Glutamatergic neuron (in vitro differentiated cells): ENCODE measurements at places on chromosomes 12 and 14.

- no peak for DNase-seq
Observed at GRCh38 chr12:114163771-114164170, 197.6 kb upstream of the RBM19 start.

GRCh38 chr14:61064856-61065255 lies 83.8 kb downstream of the SLC38A6 start:
- DNase-seq = no peak

DNA sequence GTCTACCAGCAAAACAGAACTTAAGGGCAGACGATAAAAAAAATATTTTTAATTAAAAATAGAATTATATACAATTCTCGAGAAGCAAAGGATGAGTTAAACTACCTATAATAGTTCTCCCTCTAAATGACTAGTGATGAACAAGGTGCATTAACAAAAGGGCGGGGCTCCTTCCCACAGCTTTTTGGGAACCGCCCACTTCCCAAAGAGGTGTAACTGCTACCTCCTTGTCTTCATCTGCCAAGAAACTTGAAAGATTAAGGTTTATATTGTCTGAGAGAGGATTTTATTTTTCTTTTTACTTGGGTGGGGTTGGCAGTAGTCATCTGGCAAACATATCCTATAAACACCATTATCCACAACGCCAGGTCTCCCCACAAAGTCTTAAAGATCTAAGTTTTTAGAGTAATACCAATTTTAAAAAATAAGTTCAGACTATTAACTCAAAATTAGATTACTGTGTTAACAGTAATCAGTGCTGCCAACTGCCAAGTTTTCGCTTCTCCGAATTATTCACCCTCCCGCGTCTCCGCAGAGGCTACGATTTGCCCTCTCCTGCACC lies 938 bp downstream of the RALGAPA1 start:
- no peak for DNase-seq

DNA sequence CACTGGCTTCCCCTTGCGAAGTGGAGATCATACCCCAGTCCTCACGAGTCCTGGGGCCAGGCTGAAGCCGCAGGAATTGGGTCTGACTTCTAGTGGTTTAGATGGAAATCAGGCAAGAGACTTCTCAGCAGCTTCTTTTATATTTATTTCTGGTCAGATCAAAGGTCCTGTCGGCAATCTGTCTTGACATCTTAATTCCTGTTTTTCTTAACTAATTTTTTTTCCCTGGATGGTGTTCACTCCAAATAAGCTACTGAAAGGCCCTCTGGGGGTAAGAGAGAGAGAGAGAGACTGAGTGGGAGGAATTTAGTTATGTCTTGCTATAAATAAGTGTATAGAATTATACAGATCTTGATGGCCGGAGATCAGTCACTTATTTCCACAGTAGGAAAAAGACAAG lies 698.7 kb upstream of the TBX3 start:
- DNase-seq = no peak

GRCh38 chr12:6254491-6254890 lies 54.3 kb downstream of the CD9 start:
- DNase-seq = no peak

DNA sequence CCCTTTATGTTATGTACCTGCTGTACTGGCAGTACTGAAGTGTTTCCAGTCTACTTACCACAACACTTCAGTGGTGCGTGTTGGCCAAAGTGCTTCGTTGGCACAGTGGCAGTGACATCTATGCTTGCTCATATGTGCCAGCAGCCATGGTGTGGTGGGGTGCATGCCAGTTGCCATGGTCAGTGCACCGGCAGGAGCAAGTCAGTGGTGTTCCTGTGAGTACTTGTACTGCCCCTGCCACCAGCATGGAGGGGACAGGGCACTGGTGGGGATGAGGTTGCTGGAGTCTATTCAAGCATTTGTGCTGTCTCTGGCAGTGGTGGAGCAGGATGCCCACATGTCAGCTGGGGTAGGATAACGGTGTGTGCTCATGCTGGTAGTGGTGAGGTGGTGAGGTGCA lies 800.0 kb downstream of the TRHDE start:
- DNase-seq = no peak

DNA sequence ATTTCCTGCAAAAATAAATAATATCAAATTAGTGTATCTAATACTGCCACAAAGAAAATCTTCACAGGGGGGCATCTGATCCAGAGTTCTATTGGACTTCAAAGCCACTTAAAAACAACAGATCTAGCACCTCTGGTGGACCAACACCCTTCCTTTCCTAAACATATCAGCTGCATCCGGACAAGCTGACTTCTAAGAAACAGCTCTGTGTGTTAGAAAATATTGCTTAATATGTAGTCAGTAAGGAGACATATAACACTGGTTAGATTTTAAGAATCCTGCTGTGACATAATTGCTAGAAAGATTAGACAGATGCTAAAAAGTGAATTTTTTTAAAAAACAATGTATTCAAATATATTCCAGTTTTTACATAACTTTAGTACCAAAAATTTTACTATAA lies 61.1 kb upstream of the PTPRB start:
- no peak for DNase-seq

- DNase-seq = no peak
Observed at GRCh38 chr12:79645235-79645630, 45.5 kb downstream of the PAWR start.

GRCh38 chr12:21715386-21715785 lies 57.7 kb upstream of the LDHB start:
- no peak for DNase-seq

- peak; percentile 50 for DNase-seq
Observed at GRCh38 chr12:132190012-132190755, 45.9 kb downstream of the NOC4L start.

DNA sequence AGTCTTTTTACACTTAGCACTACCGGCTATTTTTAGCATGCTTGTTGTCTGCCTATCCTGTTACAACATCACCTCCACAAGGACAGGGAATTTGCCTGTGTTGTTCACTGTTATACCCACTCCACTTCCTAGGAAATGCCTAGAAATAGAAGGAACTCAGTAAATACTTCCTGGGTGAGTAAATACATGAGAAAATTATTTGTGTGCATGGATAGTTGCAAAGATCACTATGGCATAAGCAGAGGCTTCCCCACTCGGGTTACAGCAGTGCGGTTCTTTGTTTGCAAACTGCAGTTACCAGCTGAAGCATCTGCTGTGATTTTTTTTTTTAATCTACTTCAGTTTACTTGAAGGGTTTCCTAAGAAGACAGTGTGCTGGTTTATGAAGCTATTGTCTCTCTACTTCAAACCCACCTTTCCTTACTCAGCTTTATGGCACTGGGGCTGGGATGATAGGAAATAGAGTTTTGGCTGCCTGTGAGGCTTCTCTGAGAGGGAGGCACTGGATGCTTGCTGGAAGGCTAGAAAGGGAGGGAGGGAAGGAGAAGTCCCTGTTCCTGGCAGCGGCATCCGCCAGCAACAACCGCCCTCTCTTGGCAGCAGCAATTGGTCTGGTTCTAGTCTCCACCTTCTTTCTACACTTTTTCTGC lies 29.0 kb downstream of the PDE6H start:
- DNase-seq = no peak

- DNase-seq = no peak
Observed at GRCh38 chr12:14621826-14622225, 54.1 kb upstream of the PLBD1 start.

GRCh38 chr12:6613015-6613775 lies 6.0 kb upstream of the CHD4 start:
- DNase-seq = no peak

- no peak for DNase-seq
Observed at GRCh38 chr12:80129895-80130530, 30.7 kb downstream of the OTOGL start.

- no peak for DNase-seq
Observed at GRCh38 chr14:84421621-84422020, 1108.3 kb upstream of the FLRT2 start.

DNA sequence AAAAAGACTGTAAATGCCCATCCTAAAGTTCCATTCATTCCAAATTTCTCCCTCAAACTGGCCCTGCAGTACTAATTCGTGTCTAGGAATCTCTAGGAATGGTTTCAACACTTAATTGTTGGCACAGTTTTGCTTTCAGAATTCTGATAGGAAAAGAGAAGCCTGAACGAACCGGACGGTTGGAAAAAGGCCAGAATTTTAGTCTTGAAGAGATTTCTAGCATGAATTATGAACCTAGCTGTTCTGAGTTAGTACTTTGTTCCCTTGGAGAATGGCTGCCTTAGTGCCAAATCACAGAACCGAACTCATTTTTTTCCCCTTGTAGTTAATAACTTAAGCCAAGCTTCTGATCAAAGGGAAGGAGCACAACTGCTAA lies 262.6 kb downstream of the ADAMTS20 start:
- no peak for DNase-seq

DNA sequence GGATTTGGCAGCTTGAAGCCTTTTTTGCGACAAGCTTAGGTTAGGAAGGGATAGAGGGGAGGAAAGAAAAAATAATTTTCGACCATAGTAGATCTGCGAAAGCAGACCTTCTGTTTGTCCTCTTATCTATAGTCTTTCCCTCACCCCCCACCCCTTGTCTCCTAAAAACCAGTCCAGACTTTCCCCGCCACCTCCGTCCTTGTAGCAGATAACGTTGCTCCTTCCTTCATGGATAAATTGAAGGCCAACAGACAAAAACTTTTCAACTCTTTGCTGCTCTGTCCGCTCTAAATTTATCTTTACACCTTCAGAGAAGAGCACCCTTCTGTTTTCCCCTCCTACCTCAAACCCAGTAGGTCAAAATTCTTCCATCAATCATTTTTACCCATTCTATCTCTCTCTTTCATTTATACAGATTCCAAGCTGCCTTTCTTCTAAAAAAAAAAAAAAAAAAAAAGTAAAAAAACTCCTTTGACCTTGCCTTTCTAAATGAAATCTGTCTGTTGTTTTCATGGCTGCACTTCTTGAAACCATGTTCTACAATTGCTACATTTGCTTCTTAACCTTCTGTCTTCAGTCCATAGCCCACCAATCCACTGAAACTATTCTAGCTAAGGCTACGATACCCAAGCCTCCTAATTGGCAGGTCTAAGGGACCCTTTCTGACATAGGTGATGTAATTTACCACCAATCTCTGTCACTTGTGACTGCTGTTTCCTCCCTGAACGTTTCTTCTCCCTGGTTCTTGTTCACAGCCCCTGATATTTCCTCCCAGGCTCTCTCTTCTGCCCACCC lies 11.1 kb upstream of the NEMF start:
- DNase-seq = no peak

DNA sequence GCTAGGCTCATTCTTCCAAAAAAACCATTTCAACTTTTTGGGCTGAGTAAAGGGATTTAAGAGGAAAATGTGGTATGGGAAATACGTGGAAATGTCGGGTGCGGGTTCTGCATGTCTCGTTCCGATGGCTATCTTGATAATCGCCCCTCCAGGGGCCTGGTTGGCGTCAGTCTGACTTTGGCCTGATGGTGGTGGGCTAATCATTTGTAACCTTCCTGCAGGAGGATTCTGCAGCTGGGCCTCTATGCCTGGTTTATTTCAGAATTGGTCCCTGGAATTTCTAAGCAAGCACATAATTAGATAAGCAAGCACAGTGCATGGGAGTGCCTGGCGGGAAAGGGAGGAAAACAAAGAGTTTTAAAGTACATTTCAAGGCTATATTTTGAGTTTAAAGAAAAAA lies 14.8 kb upstream of the SLC4A8 start:
- no peak for DNase-seq

GRCh38 chr12:112506513-112507166 lies 87.9 kb downstream of the PTPN11 start:
- no peak for DNase-seq

DNA sequence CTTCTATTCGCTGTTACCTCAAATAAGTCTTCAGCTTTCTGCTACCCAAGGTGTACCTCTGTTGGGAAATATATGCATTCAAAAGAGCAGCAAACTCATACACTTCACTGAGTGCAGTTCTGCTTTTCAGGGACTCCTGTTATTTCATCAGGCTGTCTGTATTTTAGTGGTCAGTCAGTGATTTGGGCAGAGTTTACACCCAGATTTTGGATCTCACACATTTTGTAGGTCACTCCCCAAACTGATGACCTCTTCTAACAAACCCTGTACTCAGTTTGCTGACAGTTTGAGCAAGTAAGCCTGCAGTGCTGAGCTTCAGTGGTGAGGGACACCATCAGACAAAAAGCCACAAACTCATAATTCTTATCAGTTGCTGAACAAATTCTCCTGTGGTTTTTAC lies 8.2 kb upstream of the WASHC4 start:
- no peak for DNase-seq

GRCh38 chr12:28799348-28799747 lies 349.7 kb upstream of the FAR2 start:
- no peak for DNase-seq

GRCh38 chr14:102901633-102902032 lies 20.8 kb upstream of the AMN start:
- DNase-seq = no peak

DNA sequence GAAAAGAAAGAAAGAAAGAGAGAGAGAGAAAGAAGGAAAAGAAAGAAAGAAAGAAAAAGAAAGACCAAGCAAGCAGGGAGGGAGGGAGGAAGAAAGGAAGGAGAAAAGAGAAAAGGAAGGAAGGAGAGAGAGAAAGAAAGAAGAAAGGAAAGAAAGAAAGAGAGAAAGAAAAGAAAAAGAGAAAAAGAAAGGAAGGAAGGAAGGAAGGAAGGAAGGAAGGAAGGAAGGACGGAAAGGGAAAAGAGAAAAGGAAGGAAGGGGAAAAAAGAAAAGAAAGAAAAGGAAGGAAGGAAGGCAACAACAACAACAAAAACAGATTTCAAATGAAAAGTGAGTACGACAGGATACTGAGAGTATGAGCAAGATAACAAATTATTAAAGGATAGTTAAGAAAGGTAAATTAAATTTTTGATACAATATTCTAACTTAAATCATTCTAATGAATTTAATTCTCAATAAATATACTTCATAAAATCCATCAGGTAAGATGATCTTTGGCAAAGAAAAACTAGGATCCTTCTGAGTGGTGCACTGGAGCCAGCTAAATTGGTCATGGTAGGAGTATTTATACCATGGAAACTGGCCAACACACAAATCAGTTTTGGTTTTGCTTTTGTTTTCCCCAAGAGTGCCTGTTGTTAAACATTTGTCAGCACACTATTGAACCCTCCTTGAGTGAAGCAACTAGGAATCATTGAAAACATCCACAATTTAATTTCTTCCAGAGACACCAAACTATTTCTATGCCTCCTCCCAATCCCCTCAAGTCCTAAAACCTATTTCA lies 56.1 kb upstream of the DYRK2 start:
- DNase-seq = no peak

DNA sequence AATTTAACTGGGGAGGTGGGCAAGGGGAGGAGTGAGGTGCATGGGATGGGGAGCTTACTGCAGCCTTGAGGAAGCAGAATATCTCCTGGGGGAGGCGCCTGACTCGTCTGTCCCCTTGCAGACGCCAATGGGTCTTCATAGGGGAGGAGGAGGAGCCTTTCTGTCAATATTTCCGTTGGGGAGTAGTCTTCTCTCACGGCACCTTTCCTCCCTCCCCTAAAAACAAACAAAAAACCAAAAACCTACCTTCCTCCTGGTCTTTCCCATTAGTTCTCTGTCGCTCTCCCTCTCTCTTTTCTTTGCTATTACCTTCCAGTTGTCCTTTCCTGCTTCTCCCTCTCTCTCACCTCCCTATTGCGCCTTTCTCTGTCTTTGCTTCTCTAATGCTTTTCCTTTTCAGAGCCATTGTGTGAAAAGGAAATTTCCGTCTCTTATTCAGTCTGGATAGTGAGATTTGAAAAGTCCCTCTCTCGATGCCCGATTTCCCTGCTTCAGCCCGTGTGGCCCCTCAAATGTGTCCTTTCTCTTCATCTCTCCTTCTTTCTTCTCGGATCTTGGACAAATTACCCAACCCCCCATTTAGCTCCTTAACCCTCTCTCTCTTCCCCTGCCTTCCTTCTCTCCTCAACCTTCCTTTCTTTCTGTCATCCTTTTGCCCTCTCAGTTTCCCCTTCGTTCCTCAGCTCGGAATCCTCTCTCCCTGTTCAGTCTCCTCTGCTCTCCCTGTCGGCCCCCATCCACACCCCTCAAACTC lies 5.9 kb downstream of the GPR84 start:
- DNase-seq = no peak

- DNase-seq = no peak
Observed at GRCh38 chr12:66538970-66539369, 139.9 kb downstream of the GRIP1 start.
